ENCODE measurements at places on chromosomes 7 and 10.

GRCh38 chr7:45224832-45225231 lies 67.2 kb downstream of the RAMP3 start:
- no peak for DNase-seq

DNA sequence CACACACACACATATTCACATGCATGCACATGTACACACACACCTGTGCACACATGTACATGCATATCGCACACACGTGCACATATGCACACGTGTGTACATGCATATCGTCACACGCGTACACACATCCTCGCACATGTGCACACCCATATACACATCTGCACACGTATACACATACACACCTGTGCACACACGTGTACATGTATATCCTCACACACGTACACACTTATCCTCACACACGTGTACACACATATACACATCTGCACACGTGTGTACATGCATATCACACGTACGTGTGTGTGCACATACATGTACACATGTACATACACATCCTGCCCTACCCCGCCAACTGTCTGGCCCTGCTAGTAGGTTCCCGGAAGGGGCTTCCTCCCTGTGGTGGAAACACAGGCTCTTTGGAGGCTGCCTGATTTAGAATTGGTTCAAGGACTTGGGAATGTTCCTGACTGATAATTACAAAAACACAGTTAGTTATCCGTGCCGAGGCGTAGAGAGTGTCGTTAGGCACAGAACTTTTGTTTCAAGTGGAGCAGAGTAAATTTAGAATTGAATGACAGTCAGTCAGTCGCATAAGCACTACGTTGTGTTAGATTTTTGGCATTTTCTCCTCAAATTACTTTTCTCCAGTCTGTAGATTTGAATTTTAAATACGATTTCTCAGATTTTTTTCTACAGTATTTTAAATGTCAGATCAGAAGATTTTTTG lies 18.5 kb upstream of the PRKAR1B start:
- DNase-seq, result no peak

- no peak for DNase-seq
Observed at GRCh38 chr10:77461636-77462296, 175.8 kb downstream of the KCNMA1 start.

GRCh38 chr7:91082038-91082437 lies 182.2 kb upstream of the FZD1 start:
- DNase-seq, result no peak

DNA sequence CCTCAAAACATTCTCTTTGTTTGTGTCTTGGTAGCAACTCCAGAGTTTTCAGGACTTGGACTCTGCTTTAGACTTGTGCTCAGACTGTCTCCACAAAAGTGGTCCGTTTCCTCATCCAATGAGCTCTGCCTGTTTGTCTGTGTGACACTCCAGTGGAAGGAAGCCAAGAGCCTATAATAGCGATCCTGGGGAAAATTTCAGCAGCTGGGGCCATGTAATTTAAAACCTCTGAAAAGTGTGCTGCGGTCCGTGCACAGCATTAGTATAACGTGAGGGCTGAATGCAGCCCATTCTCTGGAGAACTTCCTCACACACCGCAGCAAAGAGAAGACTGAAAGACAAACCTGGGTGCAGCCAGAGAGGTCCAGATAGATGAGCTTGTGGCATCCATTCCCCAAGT lies at the start of gene LRRC17:
Gene LRRC17 (plus strand): TSS at position 259 of the 400 bp plus-strand sequence. CDS start 20,914 bp downstream, outside the sequence.
- no peak for DNase-seq

DNA sequence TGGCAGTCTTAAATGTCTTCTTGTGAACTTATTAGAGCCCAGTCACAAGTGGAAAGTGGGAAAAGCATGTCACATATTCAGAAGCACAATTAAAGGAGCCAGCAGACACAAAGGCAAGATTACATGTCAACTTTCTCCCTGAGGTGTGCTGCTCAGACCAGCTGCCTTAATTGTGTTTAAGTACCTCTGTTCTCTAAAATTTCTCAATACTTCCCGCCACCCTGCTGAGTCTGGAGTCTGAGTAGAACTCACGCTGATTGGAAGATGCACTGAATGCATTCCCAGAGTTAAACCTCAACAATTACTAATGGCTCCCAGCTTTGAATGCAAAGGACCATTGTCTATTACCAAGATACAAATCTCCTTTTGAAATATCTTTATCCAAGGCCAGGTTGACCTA lies 166.4 kb upstream of the COBL start:
- no peak for DNase-seq

GRCh38 chr7:133654547-133654946 lies 401.7 kb downstream of the EXOC4 start:
- no peak for DNase-seq

GRCh38 chr10:10826125-10826524 lies 191.5 kb upstream of the CELF2 start:
- no peak for DNase-seq

- DNase-seq, result no peak
Observed at GRCh38 chr10:56991591-56992069, 630.6 kb upstream of the ZWINT start.

DNA sequence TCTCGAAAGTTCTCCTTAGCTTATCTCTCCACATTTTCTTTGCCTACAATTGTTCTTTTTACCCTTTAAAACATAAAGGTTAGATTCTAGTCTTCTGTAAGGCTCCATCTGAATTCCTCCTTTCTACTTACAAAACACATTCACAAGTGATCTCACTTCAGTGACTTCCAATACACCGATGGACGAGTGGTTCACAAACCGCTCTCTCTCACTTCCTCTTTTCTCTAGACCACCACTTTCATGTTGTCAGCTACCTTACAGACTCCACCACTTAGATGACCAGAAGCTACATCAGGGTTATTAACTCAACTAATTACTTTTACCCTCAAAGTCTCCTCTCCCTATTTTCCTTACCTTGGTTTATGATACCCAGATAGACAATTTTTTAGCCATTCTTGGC lies 11.8 kb downstream of the MET start:
- DNase-seq, result no peak

- DNase-seq, result no peak
Observed at GRCh38 chr7:32952876-32953275, 4.4 kb upstream of the FKBP9 start.

- no peak for DNase-seq
Observed at GRCh38 chr10:132411561-132412253, 14.7 kb downstream of the PWWP2B start.

DNA sequence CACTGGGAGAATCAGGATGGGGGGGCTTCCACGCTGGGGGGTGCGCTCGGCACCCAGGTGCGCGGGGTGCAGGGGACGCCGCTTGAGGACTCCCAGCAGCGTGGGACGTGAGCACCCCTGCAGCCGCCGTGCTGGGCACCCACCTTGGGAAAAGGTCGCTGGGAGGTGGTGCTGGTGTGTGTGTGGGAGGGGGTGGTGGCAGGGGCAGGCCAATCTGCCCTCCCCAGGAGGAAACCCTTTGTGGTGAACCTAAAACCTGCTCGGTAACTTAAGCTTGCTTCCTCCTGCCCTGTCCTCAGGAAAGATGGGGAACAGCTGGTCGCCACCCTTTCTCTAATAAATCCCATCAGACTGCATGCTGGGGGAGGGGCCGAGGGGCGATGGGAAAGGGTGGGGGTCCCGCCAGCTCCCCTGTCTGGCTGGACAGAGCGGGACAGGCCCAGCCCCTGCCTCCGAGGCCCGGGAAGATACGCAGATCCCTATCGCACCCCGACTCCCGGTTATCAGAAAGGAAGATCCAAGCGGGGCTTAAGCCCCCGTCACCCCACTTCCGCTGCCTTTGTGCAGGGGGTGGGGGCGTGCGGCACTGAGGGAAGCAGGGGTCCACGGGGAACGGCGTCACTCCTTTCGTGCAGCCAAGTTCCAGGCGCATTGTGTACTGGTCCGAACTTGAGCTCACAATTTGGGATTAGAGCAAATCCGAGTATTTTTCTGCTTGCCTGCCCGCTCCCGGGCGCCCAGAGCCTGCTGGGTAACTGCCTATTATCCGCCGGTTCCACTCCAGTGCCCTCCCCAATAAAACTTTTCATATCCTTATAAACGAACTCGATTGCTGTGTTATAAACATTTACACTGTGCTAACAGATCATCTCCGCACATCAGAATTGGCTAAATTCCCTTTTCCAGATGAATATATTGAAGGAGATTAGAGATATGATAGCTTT lies 64.6 kb downstream of the UNCX start:
- DNase-seq, result peak; percentile 49

- no peak for DNase-seq
Observed at GRCh38 chr7:150340024-150340749, 1.2 kb downstream of the RARRES2 start.

- no peak for DNase-seq
Observed at GRCh38 chr7:80249619-80250295, 115.1 kb downstream of the GNAI1 start.

DNA sequence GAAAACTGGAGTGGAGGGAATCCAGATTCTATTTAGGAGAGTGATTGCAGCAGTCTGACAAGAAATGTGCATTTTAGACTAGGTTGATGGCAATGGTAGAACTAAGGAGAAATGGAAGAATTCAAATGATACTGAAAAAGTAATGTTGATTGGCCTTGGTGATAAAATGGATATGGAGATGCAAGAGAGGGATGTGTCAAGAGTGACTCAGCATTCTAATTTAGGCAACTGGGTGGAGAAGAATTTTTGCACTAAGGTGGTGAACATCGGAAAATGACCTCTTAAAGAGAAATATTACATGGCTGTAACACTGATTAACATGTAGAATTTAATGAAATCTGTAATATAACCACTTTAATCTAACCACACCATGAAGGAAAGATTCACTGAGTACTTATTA lies 806.5 kb downstream of the PHTF2 start:
- no peak for DNase-seq

- DNase-seq, result no peak
Observed at GRCh38 chr10:117365612-117366011, 9.6 kb downstream of the PDZD8 start.

GRCh38 chr7:44655341-44655740 lies 48.9 kb downstream of the OGDH start:
- no peak for DNase-seq

GRCh38 chr10:32139223-32140073 lies 83.2 kb upstream of the KIF5B start:
- DNase-seq, result peak; percentile 93

DNA sequence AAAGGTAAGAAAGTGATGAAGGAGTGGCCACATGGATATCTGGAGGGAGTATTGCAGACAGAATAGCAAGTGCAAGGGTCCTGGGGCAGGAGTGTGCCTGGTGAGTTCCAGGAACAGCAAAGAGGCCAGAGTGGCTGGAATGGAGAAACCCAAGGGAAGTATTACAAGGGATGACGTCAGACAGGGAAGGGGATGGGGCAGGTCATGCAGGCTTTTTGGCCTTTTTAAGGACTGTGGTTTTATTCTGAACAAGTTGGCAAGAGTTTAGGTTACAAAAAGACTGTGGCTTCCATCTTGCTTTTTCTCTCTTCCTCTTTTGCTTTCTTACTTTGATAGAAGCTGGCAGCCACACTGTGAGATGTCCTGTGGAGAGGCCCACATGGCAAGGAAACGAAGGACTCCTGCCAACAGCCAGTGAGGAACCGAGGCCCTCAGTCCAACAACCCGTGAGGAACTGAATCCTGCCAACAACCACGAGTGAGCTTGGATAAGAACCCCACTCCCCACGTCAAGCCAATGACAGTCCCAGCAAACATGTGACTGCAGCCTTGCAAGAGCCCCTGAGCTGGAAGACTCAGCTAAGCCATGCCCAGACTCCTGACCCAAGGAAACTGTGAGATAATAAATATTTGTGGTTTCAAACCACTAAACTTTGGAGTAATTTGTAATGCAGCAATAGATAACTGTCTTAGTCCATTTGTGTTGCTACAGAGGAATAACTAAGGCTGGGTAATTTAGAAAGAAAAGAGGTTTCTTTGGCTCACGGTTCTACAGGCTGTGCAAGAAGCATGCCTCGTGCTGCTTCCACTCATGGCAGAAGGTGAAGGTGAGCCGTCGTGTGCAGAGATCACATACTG lies 19.8 kb upstream of the KDM7A start:
- DNase-seq, result peak; percentile 75

GRCh38 chr7:127619681-127620405 lies 1.9 kb upstream of the PAX4 start:
- DNase-seq, result no peak

GRCh38 chr7:155685070-155685790 lies 40.8 kb downstream of the RBM33 start:
- DNase-seq, result no peak

- DNase-seq, result no peak
Observed at GRCh38 chr10:22647244-22647643, 67.1 kb downstream of the PIP4K2A start.

DNA sequence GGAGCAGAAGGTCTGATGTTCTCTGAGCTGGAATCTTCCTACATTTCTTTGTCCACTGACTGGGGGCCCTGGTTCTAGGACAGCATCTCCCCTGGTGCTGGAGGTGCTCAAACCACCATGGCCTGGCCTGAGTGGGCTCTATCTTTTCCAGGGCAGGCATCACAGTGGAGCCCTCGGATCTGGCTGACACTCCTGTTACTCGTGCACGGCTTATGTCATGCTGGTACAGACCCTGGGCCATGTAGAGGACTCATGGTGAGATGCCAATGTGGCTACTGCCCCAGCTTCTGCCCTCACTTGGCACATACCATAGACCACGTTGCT lies 96.0 kb downstream of the HIPK2 start:
- no peak for DNase-seq

GRCh38 chr10:113319479-113319878 lies 233.4 kb upstream of the HABP2 start:
- DNase-seq, result no peak

DNA sequence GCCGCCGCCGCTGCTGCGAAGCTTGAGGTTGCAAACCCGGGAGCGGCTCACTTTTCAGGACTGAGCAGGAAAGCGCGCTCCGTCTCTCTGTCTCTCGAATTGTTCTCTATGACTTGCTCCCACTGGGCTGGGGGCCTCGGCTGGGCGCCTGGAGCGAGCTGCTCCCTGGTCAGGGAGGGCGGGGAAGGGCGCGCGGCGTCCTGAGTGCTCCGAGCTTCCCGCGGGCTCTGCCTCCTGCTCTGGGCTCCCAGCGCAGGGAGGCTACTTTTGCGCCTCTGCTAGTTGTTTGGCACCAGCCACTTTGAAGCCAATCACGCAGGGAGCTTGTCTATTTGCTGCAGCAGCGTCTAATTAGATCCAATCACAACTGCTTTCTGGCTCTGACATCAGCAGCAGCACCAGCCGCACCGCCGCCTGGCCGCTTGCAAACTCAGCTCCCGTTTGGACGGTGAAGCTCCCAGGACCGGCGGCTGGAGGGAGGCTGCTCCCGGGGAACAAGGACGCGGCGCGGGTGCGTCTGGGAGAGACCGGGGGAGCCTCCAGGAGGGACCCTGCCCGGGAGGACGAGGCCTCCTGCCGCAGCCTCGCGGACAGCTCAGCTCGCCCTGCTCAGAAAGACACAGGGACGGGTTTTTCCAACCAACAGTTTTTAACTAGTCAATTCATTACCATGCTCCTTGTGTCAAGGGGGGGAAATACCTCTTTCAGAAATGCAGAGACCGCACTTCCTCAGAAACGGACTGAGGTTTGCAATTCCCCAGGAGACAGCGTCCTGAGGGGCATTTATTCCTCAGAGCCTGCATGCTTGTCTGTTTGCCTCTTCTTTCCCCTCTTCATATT lies at the start of gene ADARB2:
Gene ADARB2 (minus strand): TSS at position 304 of the 840 bp plus-strand sequence.
- DNase-seq, result no peak

Data from aorta (tissue), 5 donors.